Activated CD4-positive, alpha-beta T cell treated with anti-CD3 and anti-CD28 coated beads for 1 hour (primary cell): ENCODE measurements at places on chromosomes 5 and 9.
A peak's percentile ranks its signal among the peaks of the same experiment; 100 is the strongest.

DNA sequence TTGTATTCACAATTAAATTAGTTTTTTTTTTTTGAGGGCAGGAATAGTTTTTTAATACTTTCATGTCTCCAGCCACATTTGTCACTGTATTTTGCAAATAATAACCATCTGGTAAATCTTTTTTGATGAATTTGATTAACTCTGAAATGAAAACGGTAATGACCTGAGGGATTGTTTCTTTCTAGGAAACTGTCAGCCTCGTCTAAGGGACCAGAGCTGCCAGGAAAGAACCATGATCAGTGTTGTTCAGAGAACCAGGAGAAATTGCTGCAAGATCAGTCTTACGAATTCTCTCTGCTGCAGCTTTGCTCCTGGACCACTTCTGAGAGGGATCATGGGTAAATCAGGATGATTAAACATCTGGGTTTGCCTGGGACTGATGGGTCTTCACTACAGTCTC, 114.5 kb upstream of the TAF11L2 start:
- no peak for DNase-seq

- DNase-seq = no peak
Observed at GRCh38 chr9:69829484-69829883, 8.9 kb downstream of the CFAP95 start.

GRCh38 chr9:120361551-120361950, 218.4 kb downstream of the CDK5RAP2 start:
- no peak for DNase-seq

DNA sequence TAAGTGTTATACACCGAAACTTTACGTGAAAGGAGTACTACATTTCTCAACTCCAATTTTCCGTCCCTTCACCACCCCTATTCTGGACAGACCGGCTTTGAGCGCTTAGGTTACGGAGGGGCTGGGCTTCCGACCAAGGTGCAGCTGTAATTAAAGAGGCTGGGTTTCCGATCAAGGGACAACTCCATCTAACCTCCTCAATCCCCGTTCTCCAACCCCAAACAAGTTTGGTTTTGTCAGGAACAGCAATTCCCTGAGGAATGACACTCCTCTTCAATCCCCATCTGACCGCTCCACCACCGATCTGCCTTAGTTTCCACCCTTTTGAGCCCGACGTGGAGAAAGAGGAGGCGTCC, 577 bp downstream of the TUT7 start:
- DNase-seq = no peak

GRCh38 chr5:179806250-179807048, at the start of gene MGAT4B:
Gene MGAT4B (minus strand): TSS chr5:179806866. CDS start chr5:179806583, 283 bp downstream.
- DNase-seq = peak; percentile 40

DNA sequence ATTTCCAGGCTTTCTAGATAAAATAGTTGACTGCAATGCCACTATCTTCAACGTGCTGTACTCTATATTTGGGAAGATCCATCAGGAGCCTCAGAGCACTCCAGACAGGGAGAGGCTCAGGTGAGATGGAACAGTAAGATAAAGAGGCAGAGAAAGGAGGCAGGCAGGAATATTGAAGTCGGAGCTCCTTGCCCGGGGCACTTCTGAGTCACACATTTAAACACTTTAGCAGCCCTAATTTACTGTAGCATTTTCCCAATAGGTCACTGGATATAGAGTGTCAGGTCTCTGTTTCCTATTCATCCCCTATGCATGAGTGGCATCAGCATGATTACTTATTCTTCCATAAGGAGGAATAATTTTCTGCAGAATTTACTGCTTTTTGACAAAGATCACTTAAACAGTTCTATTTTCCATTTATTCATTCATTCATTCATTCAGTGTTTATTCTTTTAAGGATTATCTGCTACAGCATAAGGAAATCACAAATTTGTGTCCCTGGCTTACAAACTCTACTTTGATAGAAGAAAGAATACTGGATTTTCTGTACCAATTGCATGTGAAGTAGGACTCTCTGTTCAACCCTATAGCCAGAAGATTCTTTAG, 170.7 kb downstream of the MAPKAP1 start:
- no peak for DNase-seq

GRCh38 chr5:119795768-119796167, 166.4 kb downstream of the FAM170A start:
- DNase-seq = no peak

DNA sequence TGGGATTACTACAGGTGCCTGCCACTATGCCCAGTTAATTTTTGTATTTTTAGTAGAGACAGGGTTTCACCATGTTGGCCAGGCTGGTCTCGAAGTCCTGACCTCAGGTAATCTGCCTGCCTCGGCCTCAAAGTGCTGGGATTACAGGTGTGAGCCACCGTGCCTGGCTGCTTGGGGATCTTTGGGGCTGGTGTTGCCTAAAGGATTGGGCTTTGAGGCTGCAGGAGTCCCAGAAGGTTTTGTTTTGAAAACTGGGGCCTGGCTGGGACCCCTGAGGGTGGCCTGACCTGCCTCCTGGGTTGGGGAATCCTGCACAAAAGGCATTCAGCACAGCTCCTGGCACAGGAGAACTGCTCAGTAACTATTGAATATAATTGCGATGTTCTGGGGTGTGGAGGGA, 25.1 kb upstream of the SHB start:
- no peak for DNase-seq

- DNase-seq = no peak
Observed at GRCh38 chr5:148394587-148395019, 10.8 kb downstream of the FBXO38 start.

DNA sequence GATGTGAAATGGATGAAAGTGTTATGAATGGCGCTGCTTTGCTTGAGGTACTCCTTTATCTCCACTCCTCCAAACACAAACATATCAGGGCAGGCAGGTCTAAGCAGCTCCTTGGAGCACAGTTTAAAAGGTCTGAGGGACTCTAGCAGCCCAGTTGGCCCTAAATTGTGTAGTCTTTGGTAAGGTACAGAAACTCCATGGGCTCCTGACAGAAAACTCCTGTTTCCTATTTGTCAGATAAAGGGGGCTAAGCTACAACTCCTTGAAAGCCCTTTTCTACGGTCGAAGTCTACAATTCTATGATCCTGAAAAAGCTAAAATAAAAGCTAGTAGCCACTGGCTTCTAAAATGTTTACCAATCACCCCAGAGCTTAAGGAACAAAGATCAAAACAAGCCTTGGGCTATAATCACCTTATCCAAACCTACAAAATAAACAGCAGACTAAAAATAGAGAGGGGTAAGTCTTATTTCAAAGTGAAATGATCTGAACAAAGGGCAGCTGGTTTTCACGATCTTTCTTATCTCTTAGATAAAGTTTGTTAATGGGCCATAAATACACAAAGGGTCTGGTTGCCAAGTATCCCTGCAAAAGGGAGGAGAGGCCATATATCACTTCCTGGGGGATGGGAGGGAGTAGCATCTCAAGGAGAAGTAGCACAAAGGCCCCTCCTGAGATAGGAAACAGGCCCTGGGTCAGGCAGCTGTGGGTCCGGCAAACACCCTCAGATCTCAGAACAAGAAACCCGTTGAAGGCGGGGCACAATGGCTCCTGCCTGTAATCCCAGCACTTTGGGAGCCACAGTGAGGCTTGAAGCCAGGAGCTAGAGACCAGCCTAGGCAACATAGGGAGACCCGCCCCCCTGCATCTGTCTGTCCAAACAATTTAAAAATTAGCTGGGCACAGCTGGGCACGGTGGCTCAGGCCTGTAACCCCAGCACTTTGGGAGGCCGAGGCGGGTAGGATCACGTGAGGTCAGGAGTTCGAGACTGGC, 28.3 kb upstream of the DENND4C start:
- DNase-seq = no peak

DNA sequence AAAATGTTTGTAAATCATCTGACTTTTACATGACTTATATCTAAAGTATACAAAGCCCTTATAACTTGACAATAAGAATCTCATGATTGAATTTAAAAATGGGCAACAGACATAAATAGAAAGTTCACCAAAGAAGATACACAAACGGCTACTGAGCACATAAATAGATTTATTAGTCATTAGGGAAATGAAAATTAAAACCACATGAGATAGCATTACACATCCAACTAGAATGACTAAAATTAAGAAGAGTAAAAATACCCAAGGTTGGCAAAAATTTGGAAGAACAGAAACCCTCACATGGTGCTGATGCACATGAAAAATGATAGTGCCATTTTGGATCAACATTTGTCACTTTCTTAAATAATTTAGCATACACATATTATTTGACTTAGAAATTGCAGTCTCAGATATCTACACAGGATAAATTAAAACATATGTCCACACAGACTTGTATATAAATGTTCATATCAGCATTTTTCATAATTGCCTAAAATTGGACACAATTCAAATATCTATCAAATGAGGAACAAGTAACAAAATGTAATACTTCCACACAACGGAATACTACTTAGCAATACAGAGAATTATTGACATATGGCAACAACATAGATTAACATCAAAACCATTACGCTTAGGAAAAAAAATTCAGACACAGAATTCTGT, 359.1 kb upstream of the DAB2 start:
- no peak for DNase-seq

GRCh38 chr5:124438903-124439281, 307.5 kb downstream of the ZNF608 start:
- DNase-seq = no peak

- DNase-seq = no peak
Observed at GRCh38 chr9:77960356-77961153, 71.1 kb downstream of the GNAQ start.

DNA sequence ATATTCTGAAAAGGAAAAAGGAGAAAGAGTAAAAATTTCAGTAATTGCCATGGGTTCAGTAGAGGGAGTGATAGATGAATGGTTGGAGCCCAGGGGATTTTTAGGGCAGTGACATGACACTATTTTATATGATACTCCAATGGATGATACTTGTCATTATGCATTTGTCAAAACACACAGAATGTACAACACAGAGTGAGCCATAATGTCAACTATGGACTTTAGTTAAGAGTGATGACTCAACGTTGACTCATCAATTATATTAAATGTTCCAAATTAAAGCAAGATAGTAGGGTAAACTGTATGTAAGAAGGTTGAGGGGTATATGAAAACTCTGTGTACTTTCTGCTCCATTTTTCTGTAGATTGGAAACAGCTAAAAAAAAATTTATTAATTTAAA, 586.4 kb downstream of the TAF11L14 start:
- no peak for DNase-seq

DNA sequence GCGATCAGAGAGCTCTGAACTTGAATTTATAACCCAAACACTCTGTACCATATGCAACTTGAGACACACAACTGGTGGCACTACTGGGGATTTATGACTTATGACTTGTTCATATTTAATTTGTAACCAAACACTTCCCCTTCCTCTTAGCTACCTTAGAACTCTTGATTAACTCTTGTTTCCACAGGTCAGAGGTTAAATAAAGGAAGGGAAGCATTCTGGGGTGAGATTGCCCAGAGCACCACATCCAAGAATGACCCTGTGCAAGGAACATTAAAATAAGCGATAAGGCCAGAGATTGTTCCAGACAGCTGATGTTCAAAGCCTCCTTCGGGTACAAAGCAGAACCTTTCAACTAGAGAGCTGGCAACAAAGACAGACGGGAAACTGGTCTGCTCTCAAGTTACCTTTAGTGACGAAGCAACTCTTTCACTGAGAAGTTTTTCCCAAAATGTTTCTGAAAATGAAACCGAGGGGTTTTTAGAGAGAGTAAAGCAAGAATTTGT, 242.6 kb downstream of the DENND1A start:
- DNase-seq = no peak

GRCh38 chr5:140205952-140206351, 31.0 kb downstream of the CYSTM1 start:
- DNase-seq = no peak

DNA sequence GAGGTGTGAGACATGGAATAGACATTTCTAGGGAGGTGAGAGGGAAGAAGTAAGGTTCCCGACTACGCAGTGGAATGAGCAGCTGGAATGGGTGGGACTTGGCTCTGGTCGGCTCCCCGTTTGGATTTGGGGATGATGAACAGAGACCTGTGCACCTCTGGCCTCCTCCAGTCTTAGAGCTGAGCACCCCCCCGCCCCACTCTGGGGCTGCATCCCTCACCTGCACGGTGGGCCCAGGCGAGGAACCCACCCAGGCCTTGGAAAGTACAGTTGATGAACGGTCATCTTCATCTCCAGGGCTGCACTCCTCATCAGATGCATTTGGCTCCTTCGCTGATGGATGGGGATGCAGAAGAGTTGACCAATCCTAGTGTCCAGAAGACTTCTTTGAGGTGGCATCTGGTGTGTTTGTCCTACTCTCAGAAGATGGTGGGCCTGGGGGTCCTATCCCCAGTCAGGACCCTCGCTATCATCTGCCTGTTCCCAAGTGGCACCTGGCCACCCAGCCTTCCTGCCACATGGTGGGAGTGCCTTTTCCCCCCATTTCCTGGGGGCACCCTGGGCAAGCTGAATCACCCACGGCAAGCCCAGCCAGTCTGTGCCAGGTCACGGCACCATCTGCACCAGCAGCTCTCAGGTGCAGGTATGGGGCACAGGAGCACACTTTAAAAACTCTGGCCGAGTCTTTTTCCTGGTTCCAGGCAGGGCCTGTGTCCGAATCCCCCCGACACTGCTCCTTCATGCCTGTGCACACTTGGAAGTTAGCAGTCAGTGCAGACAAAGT, 70.5 kb downstream of the GTF3C4 start:
- DNase-seq = no peak

DNA sequence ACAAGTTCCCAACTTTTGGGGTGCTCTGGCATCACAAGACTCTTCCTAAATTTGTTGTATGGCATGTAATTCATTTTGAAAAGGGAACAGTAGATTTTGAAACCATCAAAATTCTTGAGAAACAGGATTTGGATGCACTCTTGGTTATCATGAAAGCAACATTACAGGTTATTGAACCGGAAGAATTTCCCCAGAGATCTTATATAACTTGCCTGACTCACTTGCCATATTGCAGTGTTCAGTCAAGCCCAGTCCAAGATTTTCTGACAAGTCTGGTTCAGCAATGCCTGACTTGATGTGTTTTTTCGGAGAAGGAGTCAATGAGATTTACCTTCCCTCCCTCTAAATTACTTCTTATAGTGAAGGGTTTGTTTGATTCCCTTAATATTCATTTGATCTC, 32.0 kb downstream of the SMIM15 start:
- no peak for DNase-seq

- no peak for DNase-seq
Observed at GRCh38 chr9:89309166-89309565, 1.8 kb upstream of the CKS2 start.

- no peak for DNase-seq
Observed at GRCh38 chr5:13460587-13460986, 483.9 kb downstream of the DNAH5 start.

- DNase-seq = no peak
Observed at GRCh38 chr5:78588507-78588906, 60.1 kb downstream of the LHFPL2 start.
